ENCODE measurements at places on chromosomes 3 and 15.

- DNase-seq = no peak
These were observed 18.6 kb downstream of the TMEM158 start for GRCh38 chr3:45207446-45207845.

GRCh38 chr15:49622561-49622960 lies 1.7 kb downstream of the DTWD1 start:
- DNase-seq = no peak

DNA sequence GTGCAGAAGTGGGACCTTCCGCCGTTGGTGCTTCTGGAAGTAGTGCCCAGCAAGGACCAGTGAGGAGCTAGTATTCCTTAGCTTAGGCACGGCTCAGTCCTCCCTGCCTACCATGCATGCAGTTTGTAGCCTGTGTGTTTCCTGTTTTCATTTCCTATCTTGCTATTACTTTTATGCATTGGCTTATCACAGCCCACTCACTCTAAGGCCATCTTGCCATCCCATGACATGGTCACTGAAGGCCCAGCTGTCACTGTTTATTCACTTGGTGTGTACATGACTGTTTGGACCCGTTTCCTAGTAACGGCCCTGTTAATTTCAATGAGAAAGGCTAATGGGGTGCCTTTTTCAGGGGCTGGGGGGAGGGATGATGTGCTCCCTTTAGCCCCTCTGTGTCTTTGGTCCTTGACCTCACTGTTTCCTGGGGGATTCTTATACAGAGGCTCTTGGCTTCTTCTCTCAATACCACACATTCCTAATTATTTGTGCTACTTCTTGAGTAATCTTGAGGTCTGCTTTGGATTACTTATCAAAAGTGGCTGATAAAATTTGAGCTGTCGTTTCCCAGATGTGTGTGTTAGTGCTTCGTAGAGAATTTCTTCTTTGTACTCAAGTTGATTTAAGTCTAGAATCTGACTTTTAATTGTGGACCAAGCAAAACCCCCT lies 24.5 kb upstream of the TRAK1 start:
- no peak for DNase-seq

GRCh38 chr15:48682942-48683651 lies 37.6 kb upstream of the FBN1 start:
- DNase-seq = no peak

DNA sequence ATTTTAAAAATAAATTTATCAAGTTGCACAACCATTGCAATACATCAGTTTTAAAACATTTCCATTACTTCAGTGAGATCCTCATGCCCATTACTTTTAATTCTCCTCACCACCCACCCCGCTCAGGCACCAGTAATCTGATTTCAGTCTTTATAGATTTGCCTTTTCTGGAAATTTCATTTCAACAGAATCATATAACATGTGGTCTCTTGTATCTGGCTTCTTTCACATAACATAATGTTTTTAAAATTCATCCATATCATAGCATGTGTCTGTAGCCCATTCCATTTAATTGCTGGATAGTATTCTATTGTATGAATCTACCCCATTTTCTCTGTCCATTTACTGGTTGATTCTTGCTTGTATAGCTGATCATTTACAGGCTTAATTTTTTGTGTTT lies 110.3 kb upstream of the TMEM108 start:
- DNase-seq = no peak

GRCh38 chr15:74384566-74384880 lies 17.1 kb upstream of the CYP11A1 start:
- no peak for DNase-seq

GRCh38 chr3:11551036-11551435 lies 92.7 kb downstream of the VGLL4 start:
- no peak for DNase-seq

- no peak for DNase-seq
These were observed 38.7 kb upstream of the CCDC50 start for GRCh38 chr3:191290311-191291025.

- DNase-seq = no peak
These were observed 87.4 kb downstream of the THSD4 start for GRCh38 chr15:71202712-71203111.

GRCh38 chr3:101988596-101988995 lies 139.3 kb downstream of the NFKBIZ start:
- DNase-seq = no peak

GRCh38 chr3:79886204-79886603 lies 118.4 kb upstream of the ROBO1 start:
- DNase-seq = no peak

DNA sequence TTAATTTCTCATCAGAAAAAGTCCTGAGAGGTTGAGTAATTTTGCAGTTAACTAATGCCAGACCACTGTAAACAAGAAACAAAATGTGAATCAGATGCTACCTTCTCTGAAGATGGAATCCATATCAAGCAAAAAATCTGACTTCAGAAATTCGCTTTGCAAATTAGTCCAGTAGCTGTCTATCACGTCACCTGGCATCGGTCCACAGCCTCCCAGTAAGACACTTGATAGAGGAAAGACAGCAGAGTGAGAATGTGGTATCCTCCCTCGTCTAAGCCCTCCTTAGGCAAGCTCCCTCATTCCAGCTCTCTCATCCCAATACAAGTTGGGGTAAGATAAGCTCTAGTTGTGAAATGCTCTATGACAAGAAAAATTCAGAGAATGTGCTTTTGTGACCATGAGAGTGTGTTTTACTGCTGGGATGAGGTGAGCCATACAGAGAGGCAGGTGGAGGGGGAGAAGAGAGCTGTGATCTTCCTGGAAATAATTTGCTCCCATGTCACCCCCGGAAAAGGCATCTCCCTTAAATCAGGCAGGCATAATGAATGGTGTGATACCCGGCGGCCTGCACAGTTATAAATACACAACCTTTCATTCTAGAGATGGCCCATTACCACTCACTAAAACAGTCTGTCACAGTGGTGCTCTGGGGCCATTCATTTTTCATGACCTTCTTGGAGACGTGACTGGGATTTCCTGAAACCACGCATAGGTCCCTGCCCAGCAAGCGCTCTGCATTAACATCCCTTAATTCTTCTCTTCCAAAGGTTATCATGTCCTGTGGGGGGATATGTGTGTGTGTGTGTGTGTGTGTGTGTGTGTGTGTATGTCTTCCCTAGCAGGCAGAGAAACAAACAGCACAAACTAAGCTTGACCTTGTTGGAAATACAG lies 602.0 kb upstream of the KCNMB2 start:
- no peak for DNase-seq

DNA sequence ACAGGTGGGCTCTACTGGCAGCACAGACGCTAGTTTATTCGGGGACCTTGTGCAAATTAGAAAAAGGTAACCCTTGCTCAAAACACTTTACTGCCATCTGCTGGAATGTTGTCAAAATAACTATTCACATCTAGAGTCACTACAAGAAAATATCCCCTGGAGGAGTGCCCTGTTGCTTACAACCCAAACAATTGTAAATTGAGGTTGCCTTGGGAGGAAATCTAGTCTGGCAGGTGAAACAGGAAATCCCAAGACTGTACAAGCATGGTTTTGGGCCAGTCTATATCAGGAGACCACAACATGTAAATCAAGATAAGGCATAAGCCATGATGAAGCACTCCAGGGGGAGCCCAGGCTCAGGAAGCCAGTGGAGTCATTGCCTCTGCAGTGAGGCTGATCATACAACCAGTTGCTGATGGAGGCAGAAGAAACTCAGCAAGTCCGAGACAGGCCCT lies 136.8 kb upstream of the ACP3 start:
- DNase-seq = peak; percentile 11
